ENCODE measurements at places on chromosomes 5 and 9. TPM values are rescaled to one million over a fixed set of nuclear protein-coding genes. Genes with fewer than 3 reads are reported as not detected.
A peak's percentile ranks its signal among the peaks of the same experiment; 100 is the strongest.

The CCL27 gene
- total RNA-seq = 1.7 TPM

The CYSRT1 gene
- 0.42 TPM for total RNA-seq

DNA sequence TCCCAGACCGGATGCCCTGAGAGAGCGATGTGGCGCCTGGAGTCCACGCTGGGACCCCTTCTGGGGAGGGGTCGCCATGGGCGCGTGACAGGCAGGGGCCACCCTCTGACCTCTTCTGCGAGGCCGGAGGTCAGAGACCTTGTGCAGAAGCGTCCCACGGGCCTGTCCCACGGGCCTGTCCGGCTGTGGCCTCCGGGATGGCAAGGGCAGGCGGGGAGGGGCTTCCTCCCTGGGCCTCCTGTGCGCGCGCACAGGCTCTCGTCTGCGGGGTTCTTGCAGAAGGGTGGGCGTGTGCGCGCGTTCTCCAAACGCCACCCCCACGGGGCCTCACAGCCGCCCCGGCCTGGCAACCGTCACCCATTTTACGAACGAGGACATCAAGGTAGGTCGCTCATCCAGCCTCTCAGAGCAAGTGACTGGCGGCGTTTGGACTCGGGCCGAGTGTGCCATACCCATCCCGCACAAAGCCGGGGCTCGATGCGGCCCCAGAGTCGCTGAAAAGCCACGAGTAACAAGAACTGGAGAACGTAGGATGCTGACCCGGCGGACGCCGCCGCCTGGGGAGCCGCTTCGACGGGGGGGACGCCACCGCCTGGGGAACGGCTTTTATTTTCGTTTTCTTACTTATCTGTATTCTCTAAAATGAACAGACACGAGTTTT is 897 bp downstream of the AHRR start:
- H3K27me3 ChIP-seq = peaks cover 65% of the 10 kb centered on the region
- H3K4me1 ChIP-seq = peaks cover 3% of the 10 kb centered on the region

- no peaks in the 10 kb centered on the region for H3K4me1 ChIP-seq
- no peaks in the 10 kb centered on the region for H3K27me3 ChIP-seq
- H3K27ac ChIP-seq = no peak overlapping the region
- DNase-seq = no peak
- H3K4me3 ChIP-seq = no peak overlapping the region
Observed at GRCh38 chr5:4544049-4544670, 596.0 kb upstream of the ADAMTS16 start.

DNA sequence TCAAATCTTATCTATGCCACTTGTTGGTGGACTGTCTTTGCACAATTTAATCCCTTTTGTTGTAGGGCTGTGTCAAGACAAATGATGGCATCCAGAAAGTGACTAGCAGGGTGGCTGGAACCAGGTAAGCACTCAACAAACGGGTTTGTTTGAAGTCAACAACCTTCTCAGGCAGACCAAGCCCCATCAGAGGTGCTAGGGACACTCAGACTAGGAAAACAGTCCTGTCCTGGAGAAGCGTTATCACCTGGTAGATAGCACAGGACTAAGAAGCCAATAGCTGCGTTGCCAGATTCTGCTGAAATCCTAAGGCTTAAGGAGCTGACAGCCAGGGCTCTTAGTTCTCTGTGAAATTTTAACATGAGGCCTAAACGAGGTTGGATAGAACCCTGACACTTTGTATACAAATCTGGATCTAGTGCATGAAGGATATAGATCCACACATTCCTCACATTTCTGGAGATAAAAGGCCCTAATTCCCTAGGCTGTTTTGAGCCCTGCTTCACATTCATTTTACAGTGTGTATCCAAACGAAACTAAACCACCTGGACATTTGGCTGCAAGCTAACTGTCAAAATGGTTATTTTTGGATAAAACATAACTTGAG is 179.8 kb downstream of the DCP2 start:
- H3K4me3 ChIP-seq = no peak overlapping the region
- no peak overlapping the region for H3K27ac ChIP-seq

DNA sequence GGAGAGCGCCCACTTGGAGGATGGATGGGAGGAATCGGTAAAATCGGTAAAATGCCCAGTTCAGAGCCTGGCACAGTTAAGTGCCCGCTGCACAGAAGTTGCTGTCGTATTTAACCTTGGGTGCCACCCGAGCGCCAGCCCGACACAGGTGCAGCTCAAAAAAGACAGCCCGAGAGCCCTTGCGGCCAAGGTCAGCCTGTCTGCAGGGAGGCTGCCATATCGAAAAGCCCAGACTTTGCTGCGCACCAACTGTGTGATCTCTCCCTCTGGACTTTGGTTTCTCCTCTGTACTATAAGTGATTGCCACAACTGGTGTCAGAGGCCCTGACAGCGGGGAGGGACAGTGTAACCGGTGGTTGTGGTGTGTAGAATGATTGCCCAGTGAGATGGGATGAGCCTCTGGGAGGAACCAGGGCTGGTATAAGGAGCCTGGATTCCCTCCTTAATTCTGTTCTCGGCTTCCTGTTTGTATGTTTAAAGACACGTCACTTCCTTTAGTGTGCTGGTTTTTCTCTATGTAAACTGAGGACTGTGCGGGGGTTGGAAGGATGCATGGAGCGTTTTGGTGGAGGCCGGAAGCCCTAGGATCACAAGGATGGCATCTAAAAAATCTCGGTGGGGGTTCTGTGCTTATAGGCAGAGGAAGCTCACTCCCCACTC is 792 bp downstream of the NTMT1 start:
- H3K27ac ChIP-seq = peak overlapping the region; percentile 91
- H3K4me3 ChIP-seq = peak overlapping the region; percentile 91
- H3K4me1 ChIP-seq = peaks cover 50% of the 10 kb centered on the region
- no peaks in the 10 kb centered on the region for H3K27me3 ChIP-seq

DNA sequence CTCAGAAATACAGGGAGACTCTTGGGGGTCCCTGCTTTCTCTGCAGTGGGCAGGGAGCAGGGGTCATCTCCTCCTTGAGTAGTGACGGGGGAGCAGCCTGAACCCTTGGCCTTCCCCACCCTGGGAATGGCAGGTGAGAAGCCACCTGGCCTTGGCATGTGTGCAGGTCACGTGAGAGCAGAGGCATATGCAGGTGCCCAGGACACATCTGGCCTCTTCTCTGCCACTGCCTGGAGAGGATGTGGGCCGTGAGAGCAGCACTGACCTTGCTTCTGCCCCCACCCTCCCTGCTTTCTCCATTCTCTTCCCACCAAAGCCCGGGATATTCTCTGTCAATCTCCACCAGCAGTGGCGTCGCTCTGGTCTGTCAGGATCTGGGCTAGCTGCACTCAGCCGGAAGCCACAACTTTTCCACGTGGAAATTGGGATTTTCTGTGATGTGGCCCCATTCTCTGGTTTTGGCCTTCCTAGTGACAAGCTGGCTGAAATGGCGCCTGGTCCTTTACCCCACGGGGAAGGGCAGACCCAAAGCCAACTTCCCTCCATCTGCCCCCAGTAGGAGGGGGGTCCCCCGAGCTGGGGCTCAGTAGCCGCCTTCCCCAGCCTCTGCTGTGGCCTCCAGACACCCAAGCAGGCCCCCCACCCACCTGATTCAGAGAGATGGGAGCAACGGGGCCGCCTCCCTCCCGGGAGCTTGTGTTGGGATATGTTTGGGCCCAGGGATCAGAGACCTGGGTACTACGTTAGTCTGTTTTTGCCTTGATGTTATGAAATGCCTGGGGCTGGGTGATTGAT is 70.4 kb upstream of the FCN1 start:
- H3K4me1 ChIP-seq = no peaks in the 10 kb centered on the region
- H3K27ac ChIP-seq = no peak overlapping the region
- no peak overlapping the region for H3K4me3 ChIP-seq
- no peaks in the 10 kb centered on the region for H3K36me3 ChIP-seq
- no peak for DNase-seq

- no peak overlapping the region for H3K4me3 ChIP-seq
- H3K36me3 ChIP-seq = no peaks in the 10 kb centered on the region
- no peaks in the 10 kb centered on the region for H3K27me3 ChIP-seq
- peak; percentile 40 for DNase-seq
- H3K4me1 ChIP-seq = peaks cover 34% of the 10 kb centered on the region
- peak overlapping the region; percentile 19 for H3K27ac ChIP-seq
Observed at GRCh38 chr9:107386396-107386795, 103.2 kb downstream of the KLF4 start.

DNA sequence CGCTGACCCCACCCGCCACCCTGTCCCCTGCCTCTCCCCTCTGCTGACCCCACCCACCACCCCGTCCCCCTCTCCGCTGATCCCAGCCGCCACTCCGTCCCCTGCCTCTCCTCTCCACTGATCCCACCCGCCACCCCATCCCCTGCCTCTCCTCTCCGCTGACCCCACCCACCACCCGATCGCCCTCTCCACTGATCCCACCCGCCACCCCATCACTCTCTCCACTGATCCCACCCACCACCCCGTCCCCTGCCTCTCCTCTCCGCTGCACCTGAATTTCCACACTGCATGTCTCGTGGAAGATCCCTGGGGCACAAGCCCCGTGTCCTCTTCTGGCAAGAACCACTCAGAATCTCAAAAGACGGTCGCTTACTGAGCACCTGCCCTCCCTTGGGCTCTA is 53.4 kb upstream of the OLFM1 start:
- peaks cover 3% of the 10 kb centered on the region for H3K27me3 ChIP-seq
- no peaks in the 10 kb centered on the region for H3K4me1 ChIP-seq
- H3K36me3 ChIP-seq = no peaks in the 10 kb centered on the region
- DNase-seq = no peak
